Hair follicular keratinocyte (primary cell): ENCODE measurements at places on chromosomes 4 and X. TPM values are rescaled to one million over a fixed set of nuclear protein-coding genes. Genes with fewer than 3 reads are reported as not detected.

Gene TGIF2LX
- total RNA-seq = not detected in 2 replicates

Gene PPP3CA
- total RNA-seq = 28.4 and 34.8 TPM in 2 replicates

Gene GJB1
- not detected in 2 replicates for total RNA-seq

Gene PPP2R2C
- 0.16 and 0.80 TPM in 2 replicates for total RNA-seq

Gene EGF
- 1.5 and 1.8 TPM in 2 replicates for total RNA-seq
